ENCODE measurements at places on chromosomes 3 and 15. TPM values are rescaled to one million over a fixed set of nuclear protein-coding genes. Genes with fewer than 3 reads are reported as not detected.

The ARHGAP31 gene
- 4.9 TPM for polyA plus RNA-seq

The P2RY12 gene
- 0.17 TPM for polyA plus RNA-seq

The C3orf49 gene
- not detected for polyA plus RNA-seq

The PDZRN3 gene
- not detected for polyA plus RNA-seq

The RASGRP1 gene
- 22.7 TPM for polyA plus RNA-seq

The ABI3BP gene
- polyA plus RNA-seq: not detected

The CGNL1 gene
- polyA plus RNA-seq: not detected

The SYNM gene
- not detected for polyA plus RNA-seq

The CCDC54 gene
- 0.32 TPM for polyA plus RNA-seq

The OR5AC2 gene
- not detected for polyA plus RNA-seq

The TF gene
- polyA plus RNA-seq: not detected

The CKMT1B gene
- not detected for polyA plus RNA-seq

The SAMMSON gene
- polyA plus RNA-seq: not detected

The HRH1 gene
- polyA plus RNA-seq: not detected

The TM4SF1 gene
- polyA plus RNA-seq: not detected

The ARNT2 gene
- polyA plus RNA-seq: not detected

The PARL gene
- 180 TPM for polyA plus RNA-seq

DNA sequence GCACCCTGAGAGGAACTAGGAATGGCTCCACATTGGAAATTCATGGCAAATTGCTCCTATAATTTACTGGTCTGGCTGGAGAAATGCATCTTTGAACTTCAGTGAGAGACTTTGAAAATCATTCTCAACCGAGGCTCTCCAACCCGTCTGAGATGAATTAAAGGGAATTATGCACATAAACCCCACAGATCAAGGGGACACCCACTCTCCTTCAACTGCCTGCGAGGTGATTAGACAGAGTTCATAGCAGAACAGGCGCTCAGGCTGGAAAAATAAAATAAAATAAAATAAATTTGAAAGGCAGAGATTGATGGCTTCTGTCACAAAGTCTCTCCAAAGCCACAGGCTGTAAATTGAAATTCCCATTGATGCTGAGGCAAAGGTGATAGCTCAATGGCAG lies 37.7 kb downstream of the MEGF11 start:
- DNase-seq: no peak

DNA sequence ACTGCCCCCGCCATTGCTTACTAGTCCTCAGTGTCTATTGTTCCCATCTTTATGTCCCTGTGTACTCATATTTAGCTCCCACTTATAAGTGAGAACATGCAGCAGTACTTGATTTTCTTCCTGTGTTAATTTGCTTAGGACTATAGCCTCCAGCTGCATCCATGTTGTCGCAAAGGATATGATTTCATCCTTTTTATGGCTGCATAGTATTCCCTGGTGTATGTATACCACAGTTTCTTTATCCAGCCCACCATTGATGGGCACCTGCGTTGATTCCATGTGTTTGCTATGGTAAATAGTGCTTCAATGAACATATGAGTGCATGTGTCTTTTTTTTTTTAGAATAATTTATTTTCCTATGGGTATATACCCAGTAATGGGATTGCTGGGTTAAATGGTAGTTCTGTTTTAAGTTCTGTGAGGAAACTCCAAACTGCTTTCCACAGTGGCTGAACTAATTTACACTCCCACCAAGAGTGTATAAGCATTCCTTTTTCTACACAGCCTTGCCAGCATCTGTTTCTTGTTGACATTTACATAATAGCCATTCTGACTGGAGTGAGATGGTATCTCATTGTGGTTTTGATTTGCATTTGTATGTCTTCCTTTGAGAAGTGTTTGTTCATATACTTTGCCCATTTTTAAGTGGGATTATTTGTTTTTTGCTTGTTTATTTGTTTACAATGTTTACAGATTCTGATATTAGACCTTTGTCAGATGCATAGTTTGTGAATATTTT lies 53.7 kb downstream of the GALK2 start:
- DNase-seq: no peak

- DNase-seq: no peak
These were observed 5.6 kb downstream of the HLTF start for GRCh38 chr3:149080699-149081091.

GRCh38 chr15:20340931-20341661 lies 200.5 kb downstream of the GOLGA6L6 start:
- no peak for DNase-seq

- peak; percentile 87 for DNase-seq
These were observed 885 bp downstream of the CDV3 start for GRCh38 chr3:133574260-133574881.

DNA sequence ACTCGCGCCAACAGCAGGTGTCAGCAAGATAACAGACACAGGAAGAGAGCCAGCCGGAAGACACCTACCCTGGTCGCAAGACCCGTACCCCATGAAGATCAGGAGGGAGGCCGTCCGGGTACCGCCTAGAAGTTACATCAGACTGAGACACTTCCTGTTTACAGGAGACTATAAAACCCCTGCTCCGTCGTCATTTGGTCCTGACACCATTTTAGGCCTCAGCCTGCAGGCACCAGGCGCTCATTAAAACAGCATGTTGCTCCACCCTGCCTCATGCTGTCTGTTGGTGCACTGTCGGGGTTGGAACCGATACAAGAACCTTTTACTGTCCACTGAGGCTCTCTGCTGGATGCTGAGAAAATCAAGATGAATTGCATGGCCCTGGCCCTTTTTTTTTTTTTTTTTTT lies 15.6 kb upstream of the PRTG start:
- DNase-seq: no peak

GRCh38 chr3:24315971-24316370 lies 178.7 kb downstream of the THRB start:
- no peak for DNase-seq

- no peak for DNase-seq
These were observed 1.6 kb downstream of the PLXNA1 start for GRCh38 chr3:126984391-126985131.

DNA sequence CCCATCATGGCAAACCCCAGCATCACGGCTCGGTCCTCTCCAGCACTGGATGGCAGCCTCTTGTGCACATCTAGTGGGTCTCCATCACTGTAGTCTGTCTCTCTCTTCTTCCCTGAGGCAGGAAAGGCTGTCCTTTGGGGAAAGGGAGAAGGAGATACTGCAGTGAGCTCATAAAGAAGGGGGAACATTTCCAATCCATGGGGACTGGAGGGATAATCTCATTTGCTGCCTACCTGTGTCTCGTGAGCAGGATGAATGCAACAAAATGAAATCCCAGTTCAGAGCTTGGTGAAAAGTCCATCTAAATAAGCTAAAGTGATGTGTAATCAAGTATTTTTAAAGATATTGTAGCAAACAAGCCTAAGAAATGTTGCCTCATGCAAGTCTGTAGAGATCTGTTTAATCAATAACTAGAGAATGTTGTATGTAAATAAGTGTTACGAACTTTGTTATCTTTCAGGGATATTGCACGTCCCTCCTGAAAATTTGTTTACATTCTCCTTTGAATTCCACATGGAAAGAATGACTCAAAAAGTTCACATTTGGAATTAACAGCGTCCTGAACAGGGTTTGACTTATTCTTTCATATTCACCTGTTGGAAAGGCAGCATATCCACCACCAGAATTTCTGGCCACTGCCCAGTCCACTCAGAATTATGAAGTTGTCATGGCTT lies at the start of gene KCNMB3:
KCNMB3 (minus strand) TSS at position 312 of the 674 bp plus-strand sequence; CDS start at position 188, 124 bp downstream.
- no peak for DNase-seq

- no peak for DNase-seq
These were observed 52.0 kb downstream of the MAGEF1 start for GRCh38 chr3:184659797-184660301.

GRCh38 chr15:33119273-33119672 lies 75.2 kb downstream of the FMN1 start:
- no peak for DNase-seq

GRCh38 chr3:128297401-128298138 lies 144.3 kb downstream of the EEFSEC start:
- DNase-seq: no peak

DNA sequence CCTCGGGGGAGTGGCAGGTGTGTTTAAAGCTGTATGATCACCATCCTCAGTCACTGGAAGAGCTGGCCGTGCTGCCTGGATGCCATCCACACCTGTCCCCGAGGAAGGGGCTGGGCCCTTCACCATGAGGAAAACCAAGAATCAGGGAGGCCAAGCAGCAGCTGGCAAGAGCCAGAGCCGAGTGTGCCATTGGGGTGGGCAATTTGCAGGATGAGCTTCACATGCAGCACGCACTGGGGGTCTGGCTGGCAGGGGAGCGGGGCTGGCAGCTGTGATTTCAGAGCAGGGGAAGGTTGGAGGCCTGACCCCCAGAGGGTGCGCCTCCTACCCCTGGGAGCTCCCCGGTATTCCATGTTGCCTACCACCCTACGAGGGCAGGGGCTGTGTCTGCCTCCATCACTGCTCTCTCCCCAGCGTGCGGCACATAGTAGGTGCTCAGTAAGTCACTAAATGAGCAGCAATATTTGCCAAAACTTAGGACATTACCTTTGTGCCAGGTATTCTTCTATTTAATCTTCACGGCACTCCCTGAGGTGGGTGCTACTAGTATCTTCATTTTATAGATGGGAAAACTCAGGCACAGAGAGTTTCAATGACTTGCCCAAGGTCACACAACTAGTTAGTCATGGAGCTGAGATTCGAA lies 30.3 kb upstream of the IQSEC1 start:
- no peak for DNase-seq

DNA sequence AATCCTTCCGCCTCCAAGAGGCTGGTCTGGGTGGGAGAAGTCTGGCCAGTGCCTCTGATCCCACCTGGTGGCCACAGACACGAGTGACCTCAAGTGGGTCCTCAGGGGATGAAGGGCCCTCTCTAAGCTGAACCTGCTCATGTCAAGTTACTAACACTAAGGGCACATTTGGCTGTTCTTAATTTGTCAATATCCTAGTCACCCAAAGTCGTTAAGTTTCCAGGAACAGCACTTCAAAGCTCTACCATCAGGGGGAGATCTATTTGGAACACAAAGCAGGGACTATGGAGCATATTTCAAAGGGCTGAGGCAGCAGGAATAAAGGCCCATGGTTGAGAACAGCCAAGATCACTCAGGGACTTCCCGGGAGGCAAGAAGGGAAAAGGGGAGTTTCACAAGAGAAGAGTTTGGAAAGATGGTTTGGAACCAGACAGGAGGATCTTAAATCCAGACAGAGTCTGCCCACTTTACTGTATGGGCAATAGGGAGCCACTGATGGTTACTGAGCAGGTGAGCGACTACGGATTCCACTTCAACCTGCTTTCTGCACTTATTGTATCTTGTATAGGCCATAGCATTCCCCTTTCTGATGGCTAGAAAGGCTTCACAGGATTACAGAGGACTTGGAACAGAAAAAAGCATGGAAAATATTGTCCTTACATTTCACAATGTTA lies 13.7 kb downstream of the OXTR start:
- DNase-seq: no peak

GRCh38 chr3:157549498-157549897 lies 46.3 kb upstream of the VEPH1 start:
- no peak for DNase-seq

GRCh38 chr3:12449889-12450682 lies 34.2 kb upstream of the TSEN2 start:
- DNase-seq: no peak

GRCh38 chr3:41960826-41961750 lies 815 bp downstream of the ULK4 start:
- peak; percentile 66 for DNase-seq

GRCh38 chr3:188568736-188569135 lies 414.8 kb downstream of the LPP start:
- DNase-seq: peak; percentile 82

DNA sequence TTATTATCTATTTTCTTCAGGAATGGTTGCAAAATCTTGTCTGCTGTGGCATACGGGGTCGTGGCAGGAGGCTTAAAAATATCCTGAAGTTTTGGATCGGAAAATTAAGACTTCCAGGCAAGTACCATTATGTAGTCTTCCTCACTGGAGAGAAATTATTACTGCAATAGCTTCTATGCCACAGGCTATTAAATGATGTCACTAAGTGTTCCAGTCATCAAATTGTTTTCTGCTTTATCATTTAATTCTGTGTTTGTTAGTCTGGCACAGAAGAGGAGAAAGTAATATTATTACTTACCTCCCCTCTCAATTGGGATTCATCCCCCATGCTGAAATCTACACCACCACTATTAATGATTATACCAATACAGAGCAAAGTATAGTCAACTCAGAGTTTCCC lies 378.2 kb upstream of the ALCAM start:
- DNase-seq: no peak

- DNase-seq: no peak
These were observed 118.3 kb upstream of the SEMA6D start for GRCh38 chr15:47598996-47599395.

- DNase-seq: no peak
These were observed 18.2 kb downstream of the TSC22D2 start for GRCh38 chr3:150426292-150426691.

GRCh38 chr3:143445118-143445517 lies 325.5 kb downstream of the CHST2 start:
- no peak for DNase-seq

DNA sequence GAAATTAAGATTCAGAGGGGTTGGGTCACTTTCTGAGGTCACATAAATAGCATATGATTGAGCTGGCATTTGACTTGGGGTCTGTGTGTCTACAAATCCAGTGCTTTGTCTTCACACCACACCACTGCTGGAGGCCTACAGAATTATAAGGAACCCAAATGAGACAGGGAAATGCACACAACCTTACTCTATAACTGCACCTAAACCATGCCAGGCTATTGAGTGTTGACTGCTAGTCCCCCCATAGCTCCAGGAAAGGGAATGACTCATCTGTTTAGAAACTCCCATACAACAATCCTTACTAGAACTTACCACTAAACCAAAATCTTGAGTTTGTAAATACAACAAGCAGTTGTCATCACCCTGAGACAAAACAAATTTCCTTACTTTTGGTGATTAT lies 16.9 kb upstream of the TSC22D2 start:
- DNase-seq: no peak

GRCh38 chr3:195001961-195002861 lies 268.7 kb downstream of the XXYLT1 start:
- DNase-seq: peak; percentile 6

DNA sequence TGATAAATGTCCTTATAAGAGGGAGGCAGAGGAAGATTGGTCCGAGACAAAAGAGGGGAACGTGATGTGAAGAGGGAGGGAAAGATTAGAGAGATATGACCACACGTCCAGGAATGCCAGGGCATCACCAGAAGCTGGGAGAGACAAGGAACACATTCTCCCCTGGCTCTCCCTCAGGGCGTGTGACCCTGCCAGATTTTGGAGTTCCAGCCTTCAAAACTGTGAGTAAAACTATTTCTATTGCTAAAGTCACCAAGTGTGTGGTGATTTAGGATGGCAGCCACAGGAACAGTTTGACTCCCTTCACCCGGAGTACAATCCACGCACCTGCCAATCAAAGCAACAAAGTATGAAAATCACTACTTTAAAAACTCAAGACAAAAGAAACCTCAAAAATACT lies 32.1 kb upstream of the TJP1 start:
- DNase-seq: no peak

- DNase-seq: no peak
These were observed 33.3 kb downstream of the SLC41A3 start for GRCh38 chr3:126050626-126051025.

DNA sequence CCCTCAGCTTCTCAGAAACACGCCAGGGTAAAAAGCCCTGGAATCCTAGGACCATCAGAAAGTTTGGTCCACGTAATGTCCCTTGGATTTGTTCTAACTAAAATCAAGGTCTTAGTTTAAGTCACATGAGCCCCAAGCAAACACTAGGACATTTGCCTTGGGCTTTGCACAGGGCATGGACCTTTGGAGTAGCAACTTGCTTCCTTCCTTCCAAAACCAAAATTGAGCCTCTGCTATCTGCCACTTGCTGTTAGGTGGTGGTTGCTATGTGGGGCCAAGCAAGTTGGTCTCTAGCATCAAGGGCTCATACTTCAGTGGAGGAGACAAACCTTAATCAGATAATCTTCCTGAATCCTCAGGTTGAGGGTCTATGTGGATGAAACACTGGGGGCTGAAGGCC lies 4.0 kb upstream of the DAG1 start:
- no peak for DNase-seq
